ENCODE measurements at places on chromosomes 5 and 9.

GRCh38 chr5:171595801-171596231 is 176.4 kb downstream of the FGF18 start:
- peak; percentile 77 for DNase-seq

- no peak for DNase-seq
Measured at GRCh38 chr5:60360355-60360754, 339.6 kb downstream of the DEPDC1B start.

- DNase-seq: no peak
Measured at GRCh38 chr5:107913494-107913893, 242.8 kb upstream of the EFNA5 start.

GRCh38 chr9:72030767-72031166 is 29.6 kb downstream of the C9orf57 start:
- DNase-seq: no peak

Data from fibroblast of upper back skin (primary cell).